ENCODE measurements at places on chromosomes 2 and 18.

- no peak for DNase-seq
Measured at GRCh38 chr2:42933824-42934254, 141.5 kb upstream of the HAAO start.

GRCh38 chr2:241308832-241309500 is 6.5 kb downstream of the HDLBP start:
- no peak for DNase-seq

- DNase-seq, result no peak
Measured at GRCh38 chr18:37362158-37362890, 203.3 kb downstream of the CELF4 start.

DNA sequence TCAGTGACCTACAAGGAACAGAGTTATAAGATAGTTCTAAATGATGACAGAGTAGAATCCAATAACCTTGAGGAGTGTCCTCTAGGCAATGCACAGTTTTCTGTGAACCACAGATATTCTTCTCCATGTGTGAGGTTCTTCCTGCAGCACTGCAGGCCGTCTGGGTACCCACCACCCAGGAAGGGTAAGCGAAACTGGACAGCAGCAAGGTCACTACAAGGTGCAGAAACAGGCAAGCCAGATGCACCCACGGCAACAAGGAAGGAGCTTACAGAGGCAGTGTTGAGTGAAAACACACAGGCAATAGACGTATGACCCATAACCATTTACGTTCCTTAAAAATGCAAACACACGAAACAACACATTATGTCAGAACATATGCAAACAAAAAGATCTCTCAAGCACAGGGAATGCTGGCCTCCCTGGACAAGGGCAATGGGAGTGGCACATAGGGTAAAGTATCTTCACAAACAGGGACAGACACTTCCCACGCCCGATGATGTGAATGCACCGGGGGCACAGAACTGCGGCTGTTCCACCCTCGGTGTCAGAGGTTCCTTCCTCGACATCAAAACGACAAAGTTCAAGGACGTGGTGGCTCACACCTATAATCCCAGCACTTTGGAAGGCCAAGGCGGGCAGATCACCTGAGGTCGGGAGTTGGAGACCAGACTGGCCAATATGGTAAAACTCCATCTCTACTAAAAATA is 84.1 kb downstream of the NDUFA10 start:
- DNase-seq, result no peak

- DNase-seq, result no peak
Measured at GRCh38 chr2:7356909-7357584, 439.8 kb downstream of the RNF144A start.
